ENCODE measurements at places on chromosomes 16 and 17. TPM values are rescaled to one million over a fixed set of nuclear protein-coding genes. Genes with fewer than 3 reads are reported as not detected.

CSHL1 gene
- polyA plus RNA-seq: not detected

ADAM11 gene
- 3.2 TPM for polyA plus RNA-seq

GRCh38 chr16:80936410-80936809, 70.3 kb downstream of the CMC2 start:
- DNase-seq: no peak

- no peak for DNase-seq
These were observed 3.5 kb upstream of the NLRC3 start for GRCh38 chr16:3580686-3581085.

DNA sequence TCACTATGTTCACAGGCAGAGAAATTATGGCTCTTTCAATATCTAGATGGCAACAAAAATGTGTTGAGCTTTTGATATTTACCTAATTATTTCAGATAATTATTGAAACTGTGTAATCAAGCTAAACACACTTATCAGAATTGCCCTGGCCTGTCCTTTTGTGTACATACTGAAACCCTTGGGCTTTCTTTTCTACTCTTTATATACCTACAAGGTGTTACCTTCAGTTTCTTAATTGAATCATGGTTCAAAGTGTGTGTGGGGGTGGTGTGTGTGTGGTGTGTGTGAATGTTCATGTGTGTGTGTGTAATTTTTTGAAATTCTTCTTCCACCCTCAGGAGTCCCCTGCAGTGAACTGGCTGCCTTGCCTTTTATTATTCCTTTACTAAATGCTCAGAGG, 506.8 kb upstream of the SOX9 start:
- DNase-seq: no peak
